ENCODE measurements at places on chromosomes 13 and 19. TPM values are rescaled to one million over a fixed set of nuclear protein-coding genes. Genes with fewer than 3 reads are reported as not detected.

The ZSWIM4 gene
- 1.4 TPM for polyA plus RNA-seq

The SARS2 gene
- polyA plus RNA-seq, result 34.8 TPM

The KLK12 gene
- not detected for polyA plus RNA-seq

GRCh38 chr13:74017301-74018061, 116.7 kb downstream of the KLF12 start:
- H3K4me1 ChIP-seq, result no peaks in the 10 kb centered on the region
- DNase-seq, result no peak
- no peak overlapping the region for H3K27ac ChIP-seq
- no peak overlapping the region for H3K4me3 ChIP-seq

DNA sequence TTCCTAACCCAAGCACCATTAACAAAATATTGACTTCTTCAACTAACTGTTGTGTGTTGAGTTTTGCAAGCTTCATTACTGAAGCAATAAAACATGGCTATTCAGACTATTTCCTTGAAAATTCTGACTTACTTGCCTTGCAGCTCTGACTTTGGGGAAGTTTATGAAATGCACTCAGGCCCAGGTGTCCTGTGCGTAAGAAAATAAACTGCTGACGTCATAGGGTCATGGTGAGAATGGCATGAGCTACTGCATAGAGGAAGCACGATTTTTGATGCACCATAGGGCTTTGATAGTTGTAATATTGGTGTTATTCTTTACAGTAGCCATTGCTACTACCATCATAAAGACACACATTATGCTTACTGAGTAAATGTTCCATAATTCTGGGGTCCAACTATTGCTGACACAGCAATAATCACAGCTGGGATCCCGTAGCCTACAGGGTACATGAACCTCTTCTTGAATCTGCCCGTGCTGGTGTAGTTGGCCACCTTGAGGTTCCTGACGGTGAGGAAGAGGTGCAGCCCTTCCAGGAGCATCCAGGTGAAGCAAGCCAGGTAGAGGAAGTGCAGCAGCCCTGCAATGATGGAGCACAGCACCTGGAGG, 57.9 kb downstream of the MBD3L2B start:
- no peak overlapping the region for H3K4me3 ChIP-seq
- H3K27me3 ChIP-seq, result no peaks in the 10 kb centered on the region
- no peak for DNase-seq

GRCh38 chr19:5228932-5229777, 111.5 kb downstream of the PTPRS start:
- no peak overlapping the region for H3K27ac ChIP-seq
- H3K27me3 ChIP-seq, result no peaks in the 10 kb centered on the region
- H3K4me3 ChIP-seq, result no peak overlapping the region

- H3K27ac ChIP-seq, result no peak overlapping the region
- no peaks in the 10 kb centered on the region for H3K27me3 ChIP-seq
- H3K36me3 ChIP-seq, result peaks cover 8% of the 10 kb centered on the region
- no peak overlapping the region for H3K4me3 ChIP-seq
These were observed 21.8 kb upstream of the C2CD4C start for GRCh38 chr19:430701-431100.

DNA sequence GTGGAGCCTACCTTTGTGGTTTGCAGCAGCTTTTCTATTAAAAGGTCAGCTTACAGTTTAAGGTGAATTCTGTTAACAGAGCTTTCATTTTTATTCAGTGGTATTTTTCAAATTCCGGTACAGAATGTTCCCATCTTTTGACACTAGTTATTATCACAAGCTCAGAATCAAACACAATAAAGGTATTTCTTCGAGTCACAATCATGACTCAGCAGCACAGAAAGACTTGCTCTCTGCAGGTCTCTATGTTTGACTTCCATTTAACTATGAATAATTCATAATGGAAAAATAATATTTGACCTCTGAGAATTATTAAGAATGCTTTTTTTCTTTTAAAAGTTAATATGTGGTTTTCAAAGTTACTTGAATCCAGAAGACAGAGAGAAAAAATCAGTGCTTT, 28.2 kb downstream of the DACH1 start:
- no peak overlapping the region for H3K27ac ChIP-seq
- H3K4me1 ChIP-seq, result no peaks in the 10 kb centered on the region
- no peaks in the 10 kb centered on the region for H3K27me3 ChIP-seq
- no peak overlapping the region for H3K4me3 ChIP-seq
- no peaks in the 10 kb centered on the region for H3K36me3 ChIP-seq

DNA sequence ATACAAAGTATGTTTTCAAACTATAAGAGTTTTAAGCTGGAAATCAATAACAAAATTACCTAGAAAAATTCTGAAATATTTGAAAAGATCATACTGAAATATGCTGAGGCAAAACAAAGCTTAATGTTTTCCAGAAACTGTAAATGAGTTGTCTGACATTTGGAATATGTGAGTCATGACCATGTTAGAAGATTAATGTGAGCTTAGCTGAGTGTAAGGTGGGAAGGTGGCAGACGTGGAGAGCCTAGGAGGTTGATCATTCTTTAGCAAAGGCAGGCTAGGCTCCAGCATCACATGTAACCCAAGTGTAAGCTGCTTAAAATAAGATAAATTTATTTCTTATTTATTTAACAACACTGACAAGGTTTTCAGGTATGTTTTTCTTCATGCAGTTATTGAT, 2086.1 kb upstream of the PCDH20 start:
- no peaks in the 10 kb centered on the region for H3K4me1 ChIP-seq
- H3K27ac ChIP-seq, result no peak overlapping the region
- H3K36me3 ChIP-seq, result no peaks in the 10 kb centered on the region
- H3K27me3 ChIP-seq, result no peaks in the 10 kb centered on the region

DNA sequence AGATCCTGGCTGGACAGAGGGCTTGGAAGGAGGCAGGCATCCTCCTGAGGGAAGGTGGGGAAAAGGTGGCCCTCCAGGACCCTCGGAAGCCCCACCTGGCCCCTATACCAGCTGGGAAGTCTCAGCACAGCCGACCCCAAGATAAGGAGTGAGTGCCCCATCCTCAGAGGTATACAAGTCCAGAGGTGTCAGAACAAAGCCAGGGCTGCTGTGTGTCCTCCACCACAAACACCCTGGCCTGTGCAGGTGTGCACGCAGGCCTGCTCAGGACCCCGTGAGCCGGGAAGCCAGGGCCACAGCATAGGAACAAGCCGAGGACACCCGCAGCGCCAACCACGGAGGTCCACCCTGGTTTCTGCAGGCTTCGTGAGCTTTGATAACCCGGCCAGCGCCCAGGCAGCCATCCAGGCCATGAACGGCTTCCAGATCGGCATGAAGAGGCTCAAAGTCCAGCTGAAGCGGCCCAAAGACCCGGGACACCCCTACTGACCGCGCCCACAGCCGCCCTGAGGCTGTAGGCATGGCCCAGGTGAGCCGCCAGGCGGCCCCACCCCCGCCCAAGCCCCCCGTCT, 68.6 kb downstream of the CELF5 start:
- no peak for DNase-seq
- H3K27ac ChIP-seq, result no peak overlapping the region
- no peaks in the 10 kb centered on the region for H3K4me1 ChIP-seq
- H3K36me3 ChIP-seq, result no peaks in the 10 kb centered on the region

DNA sequence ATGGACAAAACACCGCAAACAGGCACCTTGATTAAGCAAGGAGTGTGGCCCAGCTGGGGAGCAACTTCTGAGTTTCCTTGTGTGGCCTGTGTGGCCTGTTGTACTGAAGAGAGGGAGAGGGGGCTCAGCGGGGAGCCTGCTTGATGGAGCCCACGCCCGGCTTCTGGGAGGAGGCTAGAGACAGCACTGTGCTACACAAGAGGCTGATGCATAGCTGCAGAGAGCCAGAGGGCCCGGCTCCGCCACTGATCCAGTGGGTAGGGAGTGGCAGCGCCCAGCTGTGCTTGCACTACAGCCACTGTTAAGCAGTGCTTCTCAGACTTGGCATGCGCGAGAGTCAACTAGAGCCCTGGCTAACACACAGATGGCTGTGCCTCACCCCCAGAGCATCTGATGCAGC, 19.0 kb downstream of the LYL1 start:
- no peaks in the 10 kb centered on the region for H3K27me3 ChIP-seq
- no peak overlapping the region for H3K27ac ChIP-seq
- no peak overlapping the region for H3K4me3 ChIP-seq
- no peak for DNase-seq

GRCh38 chr19:18456974-18457373, 19.0 kb upstream of the ISYNA1 start:
- peaks cover 28% of the 10 kb centered on the region for H3K4me1 ChIP-seq
- peaks cover 26% of the 10 kb centered on the region for H3K36me3 ChIP-seq
- no peak overlapping the region for H3K27ac ChIP-seq
- H3K4me3 ChIP-seq, result no peak overlapping the region
- no peaks in the 10 kb centered on the region for H3K27me3 ChIP-seq

GRCh38 chr13:39373145-39373544, 229.8 kb downstream of the LHFPL6 start:
- H3K27ac ChIP-seq, result no peak overlapping the region
- no peaks in the 10 kb centered on the region for H3K4me1 ChIP-seq
- no peak overlapping the region for H3K4me3 ChIP-seq
- H3K27me3 ChIP-seq, result no peaks in the 10 kb centered on the region
- DNase-seq, result no peak
- H3K36me3 ChIP-seq, result no peaks in the 10 kb centered on the region

GRCh38 chr19:3359919-3360420, 6.4 kb upstream of the NFIC start:
- H3K36me3 ChIP-seq, result no peaks in the 10 kb centered on the region
- H3K27ac ChIP-seq, result peak overlapping the region; percentile 94
- no peak for DNase-seq
- H3K4me1 ChIP-seq, result no peaks in the 10 kb centered on the region
- no peaks in the 10 kb centered on the region for H3K27me3 ChIP-seq

All from kidney (tissue), 22 donors.